Aorta (tissue), 5 donors: ENCODE measurements at places on chromosomes 1 and 21. TPM values are rescaled to one million over a fixed set of nuclear protein-coding genes. Genes with fewer than 3 reads are reported as not detected.

KRTAP10-8 gene
- total RNA-seq: not detected

DNA sequence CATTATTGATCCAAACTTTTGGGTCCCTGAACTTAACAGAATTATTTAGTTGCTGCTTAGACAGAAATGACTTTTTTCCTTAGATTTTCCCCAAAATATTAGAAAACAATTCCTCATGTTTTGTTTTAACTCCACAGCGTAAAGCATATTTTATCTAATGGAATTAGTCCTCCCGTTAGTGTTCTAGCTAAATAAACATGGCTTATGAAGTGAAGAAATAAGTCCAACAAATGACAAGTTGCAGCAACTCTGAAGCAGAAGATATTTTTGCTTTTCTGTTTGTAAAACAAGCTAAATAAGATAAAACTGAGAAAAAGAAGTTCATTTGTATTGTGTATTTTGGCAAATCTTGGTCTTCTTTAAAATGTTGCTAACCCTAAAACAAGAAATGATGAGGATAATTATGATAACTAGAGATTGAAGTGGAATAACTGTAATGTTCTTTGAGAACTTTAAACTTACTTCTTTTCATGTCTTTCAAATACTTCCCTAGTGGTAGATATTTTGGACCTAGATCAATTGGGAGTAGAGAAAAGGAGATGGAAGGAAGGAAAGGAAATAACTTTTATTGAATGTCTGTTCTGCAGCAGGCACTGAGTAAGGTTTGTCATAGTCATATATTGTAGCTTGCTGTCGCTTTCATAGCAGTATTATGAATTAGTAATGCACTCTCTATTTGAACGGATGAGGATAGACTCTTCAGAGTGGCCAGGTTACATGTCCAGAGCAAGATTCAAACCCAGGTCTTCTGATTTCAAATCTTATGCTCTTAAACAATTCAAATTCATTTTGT lies 12.5 kb downstream of the NFIA start:
- no peak for DNase-seq
- no peak overlapping the region for H3K27ac ChIP-seq
- H3K4me3 ChIP-seq: peak overlapping the region; percentile 26
- H3K27me3 ChIP-seq: no peaks in the 10 kb centered on the region
- H3K36me3 ChIP-seq: no peaks in the 10 kb centered on the region

DNA sequence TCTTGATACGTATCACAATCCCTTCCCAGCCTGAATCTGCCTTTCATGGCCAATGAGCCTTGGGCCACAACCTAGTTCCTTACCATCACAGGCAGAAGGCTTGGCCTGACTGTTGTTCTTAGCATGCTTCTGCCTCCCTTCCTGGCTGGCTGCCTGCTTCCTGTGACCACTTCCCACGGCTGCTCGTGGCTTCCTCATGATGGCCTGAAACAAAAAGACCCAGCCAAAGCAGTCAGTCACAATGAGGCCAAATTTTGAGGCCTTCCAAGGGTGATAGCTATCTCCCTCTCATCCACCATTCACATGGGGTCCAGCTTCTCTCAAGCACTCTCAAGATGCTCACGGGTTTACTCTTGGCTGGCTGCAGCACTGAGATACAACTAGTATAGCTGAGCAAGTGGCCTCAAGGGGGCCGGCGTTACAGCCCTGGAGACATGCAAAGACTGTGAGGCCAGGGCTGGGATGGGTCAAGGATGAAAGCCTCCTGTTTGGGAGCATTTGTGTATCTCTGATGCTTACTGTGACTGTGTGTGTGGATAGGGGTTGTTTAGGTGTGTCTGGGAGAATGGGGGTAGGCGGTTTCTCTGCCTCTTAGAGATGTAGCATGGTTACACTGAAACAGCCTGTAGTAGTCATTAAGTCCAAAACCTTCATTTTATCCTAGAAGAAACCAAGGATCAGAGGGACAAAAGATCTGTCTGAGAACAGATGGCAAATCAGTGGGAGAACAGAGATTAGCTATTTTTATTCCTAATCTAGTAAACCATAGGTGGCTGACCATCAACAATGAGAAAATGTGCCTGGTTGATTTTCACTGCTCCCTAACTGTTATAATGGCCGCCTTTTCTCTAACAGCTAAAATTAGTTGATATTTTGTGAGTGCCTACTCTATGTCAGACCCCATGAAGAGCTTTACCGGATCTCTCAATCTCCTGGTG lies 5.4 kb upstream of the TOE1 start:
- no peak overlapping the region for H3K27ac ChIP-seq
- H3K4me3 ChIP-seq: no peak overlapping the region
- H3K27me3 ChIP-seq: no peaks in the 10 kb centered on the region
- H3K36me3 ChIP-seq: no peaks in the 10 kb centered on the region

DNA sequence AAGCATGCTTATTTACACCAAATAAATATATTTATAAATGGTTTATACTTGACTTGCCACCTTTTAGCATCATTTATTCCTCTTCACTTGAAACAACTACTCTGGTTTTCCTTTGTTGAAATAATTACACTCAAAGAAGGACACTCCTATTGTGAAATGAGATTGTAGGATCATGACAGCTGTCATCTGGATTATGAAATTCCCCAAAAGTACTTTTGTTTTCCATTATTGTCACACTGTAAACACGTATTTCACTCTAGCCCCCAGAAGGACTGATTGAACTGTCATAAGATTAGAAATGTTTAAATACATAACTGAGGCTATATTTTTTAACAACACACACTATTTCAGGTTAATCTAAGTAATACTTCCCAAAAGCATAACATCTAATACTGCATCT lies 593.8 kb downstream of the LRRIQ3 start:
- no peaks in the 10 kb centered on the region for H3K27me3 ChIP-seq
- no peak for DNase-seq
- no peak overlapping the region for H3K4me3 ChIP-seq

DNA sequence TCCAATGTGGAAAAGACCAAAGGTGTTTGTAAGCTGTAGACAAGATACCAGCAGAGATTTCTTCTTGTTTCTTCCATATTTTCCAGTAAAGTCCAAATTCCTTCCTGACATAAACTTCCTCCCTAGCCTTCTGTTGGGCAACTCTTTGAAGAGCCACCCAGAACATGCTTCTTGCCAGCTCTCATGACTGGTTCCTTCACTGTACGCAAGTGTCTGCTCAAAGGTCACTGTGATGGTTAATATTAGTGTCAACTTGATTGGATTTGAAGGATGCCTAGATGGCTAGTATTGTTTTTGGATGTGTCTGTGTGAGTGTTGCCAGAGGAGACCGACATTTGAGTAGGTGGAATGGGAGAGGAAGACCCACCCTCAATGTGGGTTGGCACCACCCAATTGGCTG lies 416.6 kb upstream of the RUNX1 start:
- H3K27ac ChIP-seq: no peak overlapping the region
- no peaks in the 10 kb centered on the region for H3K4me1 ChIP-seq
- DNase-seq: no peak

DNA sequence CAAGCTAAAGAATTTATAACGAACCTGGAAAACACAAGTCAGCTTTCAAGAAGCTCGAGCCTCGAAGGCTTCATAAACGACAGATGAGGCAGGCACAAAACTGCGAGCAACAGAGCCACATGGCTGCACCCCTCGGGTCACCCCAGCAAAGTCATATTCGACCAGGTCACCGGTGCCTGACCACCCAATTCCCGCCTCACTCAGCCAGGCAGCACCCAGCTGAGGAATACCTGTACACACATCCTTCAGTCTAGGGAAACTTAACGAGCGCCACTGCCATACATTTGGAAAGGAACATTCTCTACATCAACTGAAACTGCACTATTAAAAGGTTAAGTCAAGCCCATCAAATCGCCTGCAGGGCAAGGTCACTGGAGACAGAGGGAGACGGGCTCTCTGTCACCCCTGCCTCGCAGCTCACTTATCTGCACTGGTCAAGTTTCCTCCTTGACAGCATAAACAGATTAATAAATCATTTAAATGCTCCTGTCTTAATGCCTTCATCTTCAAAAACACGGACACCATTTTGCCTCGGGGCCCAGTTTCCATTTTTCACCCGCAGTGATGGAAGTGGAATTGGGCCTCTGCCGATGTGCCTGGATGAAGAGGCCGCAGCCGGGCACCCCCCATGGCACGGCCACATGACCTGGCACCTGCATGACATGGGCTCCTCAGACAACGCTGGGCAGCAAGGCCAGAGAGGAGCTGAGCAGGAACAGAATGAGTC lies 20.6 kb downstream of the NPHP4 start:
- H3K27ac ChIP-seq: no peak overlapping the region
- no peaks in the 10 kb centered on the region for H3K4me1 ChIP-seq
- H3K36me3 ChIP-seq: no peaks in the 10 kb centered on the region
- H3K27me3 ChIP-seq: no peaks in the 10 kb centered on the region
- H3K4me3 ChIP-seq: no peak overlapping the region

- H3K4me1 ChIP-seq: no peaks in the 10 kb centered on the region
- H3K27ac ChIP-seq: no peak overlapping the region
- H3K36me3 ChIP-seq: no peaks in the 10 kb centered on the region
- no peaks in the 10 kb centered on the region for H3K27me3 ChIP-seq
These were observed 652.5 kb downstream of the KIF26B start for GRCh38 chr1:245807306-245807705.

GRCh38 chr1:156583821-156584622 lies 4.5 kb downstream of the TTC24 start:
- H3K27me3 ChIP-seq: no peaks in the 10 kb centered on the region
- H3K4me1 ChIP-seq: no peaks in the 10 kb centered on the region
- H3K27ac ChIP-seq: no peak overlapping the region
- no peaks in the 10 kb centered on the region for H3K36me3 ChIP-seq

- H3K27me3 ChIP-seq: no peaks in the 10 kb centered on the region
- DNase-seq: no peak
These were observed 1217.8 kb upstream of the ADGRL2 start for GRCh38 chr1:80582980-80583379.

GRCh38 chr1:89578151-89578550 lies 53.5 kb downstream of the LRRC8B start:
- no peaks in the 10 kb centered on the region for H3K27me3 ChIP-seq
- H3K4me1 ChIP-seq: no peaks in the 10 kb centered on the region
- no peak overlapping the region for H3K27ac ChIP-seq
- no peak overlapping the region for H3K4me3 ChIP-seq
- H3K36me3 ChIP-seq: peaks cover 2% of the 10 kb centered on the region
- no peak for DNase-seq

DNA sequence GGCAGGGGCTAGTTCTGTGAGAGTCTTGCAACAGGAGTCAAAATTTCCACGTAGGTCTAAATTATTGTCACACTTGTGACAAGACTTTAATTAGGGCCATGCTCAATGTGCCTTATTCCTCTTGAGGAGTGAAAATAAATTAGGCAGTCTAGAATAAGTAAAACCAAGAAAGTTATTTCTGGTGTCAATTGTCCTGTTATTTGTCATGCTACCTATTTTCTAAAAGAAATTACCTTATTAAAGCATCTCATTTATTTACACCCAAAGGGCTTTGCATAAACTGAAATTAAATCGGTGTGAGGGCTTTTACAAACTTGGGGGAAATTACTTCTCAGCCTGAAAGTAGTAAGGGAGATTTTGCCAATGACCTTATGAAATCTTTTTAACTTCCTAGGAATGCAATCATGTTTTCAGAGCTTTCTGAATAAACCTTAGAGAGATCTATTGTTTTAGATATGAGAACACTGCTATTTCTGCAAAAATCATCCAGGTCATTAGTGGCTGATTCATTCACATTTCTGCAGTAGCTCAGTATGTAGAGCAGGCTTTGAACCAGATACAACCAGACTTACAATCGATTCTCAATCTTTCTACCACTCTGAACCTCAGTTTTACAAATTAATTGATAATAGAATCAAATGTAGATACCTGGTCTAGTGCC lies 221.2 kb upstream of the SAMSN1 start:
- H3K27me3 ChIP-seq: no peaks in the 10 kb centered on the region
- DNase-seq: no peak
- no peaks in the 10 kb centered on the region for H3K4me1 ChIP-seq

DNA sequence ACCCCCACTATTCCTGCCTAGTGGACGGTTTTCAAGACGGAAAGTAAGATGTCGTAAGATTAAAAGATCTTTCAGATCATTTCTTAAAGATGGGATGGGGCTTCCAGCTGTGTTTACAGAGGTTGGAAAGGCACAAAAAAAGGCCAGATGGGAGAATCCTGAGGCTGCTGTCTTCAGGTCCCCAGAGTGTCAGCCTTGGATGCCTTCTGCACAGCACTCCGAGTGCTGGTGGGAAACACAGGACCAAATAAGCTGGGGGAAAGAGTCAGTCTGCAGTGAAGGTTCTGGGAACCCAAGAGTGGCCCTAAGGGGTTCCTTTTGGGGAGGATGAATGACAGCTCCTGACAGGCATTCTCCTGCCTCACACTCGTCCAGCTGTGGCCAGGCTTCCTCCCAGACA lies 96.5 kb downstream of the COLGALT2 start:
- H3K27ac ChIP-seq: no peak overlapping the region
- H3K27me3 ChIP-seq: no peaks in the 10 kb centered on the region
- H3K36me3 ChIP-seq: no peaks in the 10 kb centered on the region
- DNase-seq: no peak
- H3K4me1 ChIP-seq: no peaks in the 10 kb centered on the region
- no peak overlapping the region for H3K4me3 ChIP-seq

DNA sequence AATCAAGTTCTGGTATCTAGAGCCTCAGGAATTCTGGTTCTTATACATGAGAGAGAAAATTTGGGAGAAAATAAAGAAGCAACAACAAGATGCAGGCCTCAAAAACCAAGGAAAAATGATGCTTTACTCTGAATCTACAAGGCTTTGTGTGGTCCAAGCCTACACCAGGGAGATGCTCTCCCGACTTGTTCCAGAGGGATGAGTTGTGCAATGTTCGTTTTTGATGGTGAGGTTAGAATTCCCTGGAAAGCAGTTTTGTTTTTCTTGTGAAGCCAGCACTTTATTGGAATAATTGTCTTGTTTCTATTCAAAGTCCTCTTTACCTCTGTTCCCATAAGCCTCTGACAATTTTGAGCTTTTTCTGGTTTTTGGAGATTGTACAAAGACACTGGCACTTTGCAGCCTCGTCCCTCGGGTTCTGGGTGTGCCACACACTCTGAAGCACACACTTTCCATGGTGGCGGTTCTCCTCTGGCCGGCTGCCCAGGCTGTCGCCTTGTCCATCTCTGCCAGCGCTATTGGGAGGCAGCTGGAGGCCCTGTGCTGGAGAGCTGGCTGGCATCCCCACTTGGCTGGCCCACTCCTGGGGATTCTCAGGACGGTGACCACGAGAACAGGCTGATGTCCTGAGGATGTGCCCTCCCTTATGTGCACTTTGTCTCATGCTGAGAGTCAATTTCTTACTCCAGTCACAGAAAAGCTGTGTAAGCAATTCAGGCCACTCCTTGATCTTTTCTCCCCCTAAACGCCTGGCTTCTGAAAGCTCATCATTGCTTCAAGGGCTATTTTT lies 70.2 kb downstream of the EDEM3 start:
- H3K27me3 ChIP-seq: no peaks in the 10 kb centered on the region
- no peak overlapping the region for H3K27ac ChIP-seq

DNA sequence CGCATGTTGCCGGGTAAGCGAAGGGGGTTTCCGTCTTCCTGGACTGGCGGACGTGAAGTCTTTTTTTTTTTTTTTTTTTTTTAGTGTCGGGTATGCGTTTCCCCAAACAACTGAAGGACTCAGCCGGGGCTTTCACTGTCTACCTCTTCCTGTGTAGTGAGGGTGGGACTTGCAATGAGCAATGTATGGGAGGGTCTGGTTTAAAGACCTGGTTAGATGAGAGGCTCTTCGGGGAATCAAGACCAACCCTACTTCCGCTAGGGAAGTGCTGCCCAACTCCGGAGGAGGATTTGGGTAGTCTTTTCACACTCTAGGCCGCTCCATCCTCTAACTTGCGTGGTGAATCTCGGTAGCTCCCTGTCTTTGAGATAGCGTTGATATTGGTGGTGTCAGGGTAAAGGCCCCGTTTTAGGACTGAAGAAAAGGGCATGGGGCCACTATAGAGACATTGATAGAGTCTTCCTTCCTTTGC lies 754 bp downstream of the PRRC2C start:
- no peaks in the 10 kb centered on the region for H3K4me1 ChIP-seq
- peak overlapping the region; percentile 67 for H3K4me3 ChIP-seq
- H3K27ac ChIP-seq: peak overlapping the region; percentile 84
- no peak for DNase-seq
